ENCODE measurements at places on chromosomes 2 and 18. TPM values are rescaled to one million over a fixed set of nuclear protein-coding genes. Genes with fewer than 3 reads are reported as not detected.

GRCh38 chr2:1771626-1772280 lies 27.4 kb upstream of the PXDN start:
- no peak for DNase-seq

GORASP2 gene
- total RNA-seq, result 64.4 TPM

- no peak for DNase-seq
Observed at GRCh38 chr2:121479882-121480522, 50.7 kb upstream of the RNU4ATAC start.

DNA sequence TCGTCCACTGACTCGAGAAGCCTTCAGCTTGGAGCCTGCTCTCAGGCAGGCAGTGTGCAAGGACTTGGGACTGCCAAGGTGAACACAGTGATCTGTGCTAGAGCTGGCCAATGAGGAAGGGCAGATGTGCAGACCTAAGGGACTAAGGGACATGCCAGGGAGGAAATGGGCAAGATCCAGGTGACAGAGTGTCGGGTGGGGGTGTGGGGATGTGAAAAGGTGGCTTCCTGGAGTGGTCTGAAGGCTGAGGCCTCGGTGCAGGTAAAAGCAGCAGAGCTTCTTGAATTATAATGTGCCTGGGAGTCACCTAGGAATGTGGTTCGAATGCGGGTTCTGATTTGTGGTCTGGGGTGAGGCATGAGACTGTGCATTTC lies 42.0 kb downstream of the STEAP3 start:
- DNase-seq, result peak; percentile 19

DNA sequence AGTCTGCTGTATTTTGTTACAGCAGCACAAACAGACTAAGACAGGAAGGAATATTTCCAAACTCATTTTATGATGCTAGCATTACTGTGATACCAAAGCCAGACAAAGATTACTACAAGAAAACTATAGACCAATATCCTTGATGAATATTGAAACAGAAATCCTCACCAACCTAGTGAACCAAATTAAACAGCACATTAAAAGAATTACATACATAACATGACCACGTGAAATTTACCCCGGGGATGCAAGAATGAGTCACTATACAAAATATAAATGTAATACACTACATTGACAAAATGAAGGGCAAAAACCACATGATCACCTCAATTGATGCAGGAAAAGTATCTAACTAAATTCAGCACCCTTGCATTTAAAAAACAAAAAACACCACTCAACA lies 112.6 kb downstream of the CHN1 start:
- DNase-seq, result no peak

GRCh38 chr2:119316066-119316465 lies 50.6 kb downstream of the C2orf76 start:
- DNase-seq, result no peak

All from activated CD8-positive, alpha-beta memory T cell treated with anti-CD3 and anti-CD28 coated beads, Interleukin-2, amount 10 ng/mL, durations not matched to agents 7 days and 5 days (primary cell).